Stimulated activated CD4-positive, alpha-beta T cell treated with anti-CD3 and anti-CD28 coated beads, Interleukin-4, amount 100 ng/mL, for 48 hours (primary cell): ENCODE measurements at places on chromosomes 11 and 22.

- no peak for DNase-seq
Observed at GRCh38 chr11:64291262-64291751, at the start of gene KCNK4. KCNK4 (plus strand) TSS chr11:64291302; CDS start chr11:64293019, 1,717 bp downstream.

DNA sequence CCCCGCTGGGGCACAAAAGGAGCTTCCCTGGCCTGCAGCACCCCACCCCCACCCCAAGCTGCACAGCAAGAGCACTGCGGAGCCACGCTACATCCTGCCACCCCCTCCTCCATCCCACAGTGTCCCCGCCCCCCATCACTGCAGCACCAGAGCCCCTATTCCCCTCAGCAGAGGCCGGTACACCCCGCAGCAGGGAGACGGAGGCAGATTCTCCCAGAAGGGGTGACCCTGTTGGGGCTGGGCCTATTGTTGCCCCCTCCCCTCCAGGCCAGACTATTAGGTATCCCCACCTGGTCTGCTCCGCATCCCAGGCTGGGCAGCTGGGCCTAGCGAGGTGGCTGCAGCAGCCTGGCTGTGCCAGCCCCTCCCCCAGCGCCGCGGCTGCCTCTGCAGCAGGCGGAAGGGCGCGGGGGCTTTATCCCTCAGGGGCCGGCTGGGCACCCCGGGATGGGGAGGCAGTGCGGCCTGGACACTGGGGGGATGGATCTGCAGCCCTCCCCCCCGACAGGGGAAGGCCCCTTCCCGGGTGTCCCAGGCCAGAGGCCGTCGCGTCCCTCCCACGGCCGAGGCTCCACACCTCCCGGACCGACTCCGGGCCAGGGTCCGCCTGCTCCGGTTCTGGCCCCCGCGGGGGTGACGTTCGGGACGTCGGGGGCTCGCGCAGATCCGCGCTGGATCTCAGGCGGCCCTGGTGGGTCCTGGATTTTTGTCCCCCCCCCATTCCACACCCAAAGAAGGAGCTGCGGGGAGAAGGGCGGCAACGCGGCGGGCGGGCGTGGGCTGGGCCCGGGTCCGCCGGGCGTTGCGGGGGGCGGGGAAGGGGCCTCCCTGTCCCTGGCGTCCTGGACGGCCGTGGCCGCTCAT is 943 bp downstream of the DUSP8 start:
- no peak for DNase-seq

GRCh38 chr22:43085658-43086606 is 3.3 kb downstream of the TTLL1 start:
- DNase-seq, result no peak

GRCh38 chr22:37544955-37545702 is 15.2 kb upstream of the CDC42EP1 start:
- peak; percentile 55 for DNase-seq

- DNase-seq, result no peak
Observed at GRCh38 chr11:72780296-72781062, 13.4 kb downstream of the STARD10 start.

DNA sequence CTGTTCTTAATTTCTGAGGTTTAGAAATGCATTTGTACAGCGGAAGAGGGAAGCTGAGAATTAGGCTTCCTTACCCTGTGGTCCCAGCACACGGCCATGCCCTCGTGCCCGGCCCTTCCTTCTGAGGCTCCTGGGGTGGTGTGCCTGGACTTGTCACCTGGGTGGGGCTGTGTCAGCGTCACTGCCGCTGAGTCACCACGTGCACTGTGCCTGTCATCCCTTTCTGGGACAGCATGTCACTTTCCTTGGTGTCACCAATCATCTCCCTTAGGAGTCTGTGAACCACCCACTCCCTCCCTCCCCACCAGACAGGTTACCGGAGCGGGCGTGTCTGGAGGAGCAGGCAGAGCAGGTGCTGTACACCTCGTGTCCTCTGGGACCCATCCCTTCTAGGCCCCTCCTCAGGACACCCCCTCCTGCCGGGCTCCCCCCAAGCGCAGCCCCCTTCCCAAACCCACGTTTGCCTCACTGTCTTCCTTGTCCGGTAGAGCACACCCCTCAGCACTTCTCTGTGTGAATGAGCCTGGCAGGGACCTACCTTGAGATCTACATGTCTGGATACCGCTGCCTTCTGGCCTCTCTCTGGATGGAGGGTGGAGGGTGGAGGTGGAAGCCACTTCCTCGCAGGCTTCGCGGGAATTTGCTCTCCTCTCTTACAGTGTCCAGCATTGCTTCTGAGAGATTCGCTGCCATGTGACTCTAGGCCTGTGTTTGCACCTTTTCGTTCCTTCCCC is 367.6 kb downstream of the TBC1D22A start:
- DNase-seq, result no peak

- DNase-seq, result peak; percentile 45
Observed at GRCh38 chr22:35380537-35381423, at the start of gene HMOX1. HMOX1 (plus strand) TSS chr22:35381096; CDS start chr22:35381174, 78 bp downstream.

DNA sequence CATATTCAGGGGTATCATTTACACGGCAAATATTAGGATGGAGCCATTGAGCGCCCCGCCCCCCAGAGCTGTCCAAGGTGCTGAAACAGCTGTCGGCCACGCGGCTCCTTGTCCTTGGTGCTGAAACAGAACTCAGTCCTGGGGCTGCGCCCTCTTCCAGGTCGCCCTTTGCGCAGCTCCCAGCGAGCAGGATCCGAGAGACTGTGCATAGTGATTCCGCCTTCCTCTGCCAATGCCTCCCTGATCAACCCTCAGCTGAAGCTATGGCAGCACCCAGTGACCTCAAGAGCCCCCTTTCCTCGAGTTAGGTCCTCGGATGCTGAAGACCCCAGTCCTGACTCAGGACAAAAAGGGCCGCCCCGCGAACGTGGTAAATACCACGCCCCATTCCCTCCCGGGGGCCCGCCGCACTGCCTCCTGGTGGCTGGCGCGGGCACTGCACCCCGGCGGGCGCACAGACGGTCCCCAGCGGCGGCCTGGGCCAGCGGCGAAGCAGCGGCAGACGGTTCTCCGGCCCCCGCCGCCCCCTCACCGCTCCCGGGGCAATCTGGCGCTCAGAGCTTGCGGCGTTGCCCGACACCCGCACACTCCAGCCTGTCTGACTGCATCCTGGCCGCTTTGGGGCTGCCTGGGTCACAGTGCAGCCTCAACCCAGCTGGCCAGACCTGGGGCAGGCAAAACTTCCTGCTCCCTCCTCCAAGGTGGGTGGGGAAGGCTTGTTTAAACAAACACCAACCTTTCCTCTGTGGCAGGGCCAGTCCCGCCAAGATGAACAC is 13.4 kb downstream of the SYT7 start:
- peak; percentile 70 for DNase-seq

DNA sequence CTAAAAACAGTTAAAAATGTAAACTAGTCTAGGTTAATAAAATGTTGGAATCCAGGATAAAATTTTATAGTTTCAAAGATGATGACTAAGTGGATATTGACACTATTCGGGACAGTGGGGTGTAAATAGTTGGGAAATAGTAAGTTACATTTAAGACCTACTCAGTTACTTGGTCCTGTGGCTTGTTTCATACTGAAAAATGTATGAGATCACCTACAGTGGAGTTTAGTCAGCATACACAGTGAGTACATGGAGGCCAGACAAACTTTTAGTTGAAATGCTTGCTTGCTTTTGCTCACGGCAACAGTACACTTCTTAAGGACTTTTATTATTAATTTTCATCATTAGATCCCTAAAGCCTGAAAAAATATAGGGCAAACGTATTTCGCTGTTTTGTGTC is 16.1 kb downstream of the TRIM22 start:
- no peak for DNase-seq

DNA sequence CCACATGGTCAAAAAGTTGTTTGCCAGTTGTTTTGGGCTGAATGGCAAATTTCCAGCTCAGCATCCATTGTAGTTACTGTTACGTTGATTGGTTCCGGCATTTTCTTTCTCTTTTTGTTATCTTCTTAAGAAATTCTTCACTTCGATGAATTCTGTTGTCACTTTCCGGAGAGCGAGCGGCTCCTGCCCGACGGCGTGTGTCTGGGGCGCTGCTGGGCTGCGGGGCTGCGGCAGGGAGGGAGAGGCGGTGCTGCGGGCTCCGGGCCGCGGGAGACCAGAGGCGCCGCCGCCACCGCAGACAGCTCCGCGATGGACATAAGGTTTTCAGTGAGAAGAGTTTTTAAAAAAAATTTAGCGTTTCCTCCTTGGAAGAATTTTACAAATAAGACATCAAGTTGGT is 117.4 kb downstream of the RRM1 start:
- DNase-seq, result no peak

- no peak for DNase-seq
Observed at GRCh38 chr11:117993988-117994745, 8.0 kb downstream of the IL10RA start.

GRCh38 chr22:44108806-44109385 is 71.8 kb upstream of the PARVG start:
- DNase-seq, result no peak
